Dermis microvascular lymphatic vessel endothelial cell (primary cell): ENCODE measurements at places on chromosomes 2 and 18. TPM values are rescaled to one million over a fixed set of nuclear protein-coding genes. Genes with fewer than 3 reads are reported as not detected.

Gene TLX2
- total RNA-seq: not detected in 2 replicates

Gene SLC4A5
- total RNA-seq: under 0.01 and 0.25 TPM in 2 replicates

- no peak for DNase-seq
Measured at GRCh38 chr2:159133797-159134196, 152.7 kb downstream of the WDSUB1 start.

- DNase-seq: no peak
Measured at GRCh38 chr2:234851451-234851850, 100.4 kb upstream of the SH3BP4 start.

- no peak for DNase-seq
Measured at GRCh38 chr18:34023471-34023870, 201.2 kb downstream of the NOL4 start.

- DNase-seq: no peak
Measured at GRCh38 chr2:6970976-6971480, 53.8 kb downstream of the RNF144A start.

Gene DES
- total RNA-seq: not detected in 2 replicates

DNA sequence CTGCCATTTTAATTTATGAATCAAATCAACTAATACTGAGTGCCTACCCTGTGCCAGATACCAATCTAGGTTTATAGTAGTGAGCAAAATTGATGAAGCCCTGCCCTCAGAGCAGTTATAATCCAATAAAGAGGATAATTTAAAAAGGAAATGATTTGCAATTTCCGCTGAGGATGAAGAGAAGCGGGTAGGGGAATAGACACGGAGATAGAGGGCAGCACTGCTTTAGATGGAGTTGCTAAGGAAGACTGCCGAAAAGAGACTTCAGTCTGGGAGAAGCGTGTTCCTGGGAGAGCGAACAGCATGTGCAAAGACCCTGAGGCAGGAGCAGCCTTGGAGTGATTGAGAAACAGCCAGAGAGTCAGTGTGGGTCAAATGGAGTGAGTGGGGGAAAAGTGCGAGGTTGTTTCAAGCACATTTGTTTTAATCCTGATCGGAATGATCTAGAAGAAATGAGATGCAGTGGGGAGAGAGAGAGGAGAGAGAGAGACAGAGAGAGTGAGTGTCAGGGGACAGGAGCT lies 12.4 kb downstream of the LAMA3 start:
- no peak for DNase-seq

Gene SPEG
- total RNA-seq: under 0.01 TPM in 1 of 2 replicates, not detected in the other
